ENCODE measurements at places on chromosomes 4 and X.

DNA sequence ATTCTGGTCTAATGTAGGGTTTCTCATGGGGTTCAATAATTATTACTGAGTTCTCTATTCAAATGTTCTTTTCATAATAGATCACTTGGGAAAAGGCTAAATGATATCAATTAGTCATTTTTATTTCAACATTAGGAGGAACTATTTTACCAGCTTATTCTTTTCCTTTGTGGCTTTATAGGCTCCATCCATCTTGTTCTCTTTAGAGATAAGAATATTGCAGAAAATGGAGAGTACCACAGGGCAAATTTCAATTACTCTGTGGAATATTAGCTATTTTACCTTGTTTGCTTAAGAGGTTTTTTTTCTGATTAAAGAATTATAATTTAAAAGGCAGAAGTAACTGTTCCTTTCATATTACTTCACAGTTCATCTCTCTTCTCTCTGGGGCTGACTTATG, 55.8 kb downstream of the MAP9 start:
- no peak for DNase-seq

DNA sequence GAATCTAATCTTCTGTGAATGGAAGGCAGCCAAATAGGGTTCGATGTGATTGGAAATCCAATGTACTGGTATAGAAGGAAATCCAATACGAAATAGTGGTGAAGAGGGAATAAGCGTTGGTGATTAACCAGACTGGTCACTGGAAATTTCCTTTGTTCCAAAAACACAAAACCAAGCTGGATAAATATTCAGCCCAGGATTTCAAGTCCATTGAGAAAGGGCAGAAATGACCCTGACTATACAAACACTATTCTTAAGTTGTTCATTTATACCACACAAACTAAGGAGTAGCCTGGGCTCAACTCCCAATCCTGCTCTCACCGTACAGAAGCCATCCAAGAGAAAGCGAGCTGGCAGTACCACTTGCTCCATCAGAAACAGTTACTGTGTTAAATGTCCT, 32.2 kb downstream of the PCDH19 start:
- no peak for DNase-seq

GRCh38 chr4:124277691-124278090, 434.8 kb downstream of the ANKRD50 start:
- no peak for DNase-seq

GRCh38 chr4:182264139-182264752, 21.0 kb downstream of the TENM3 start:
- no peak for DNase-seq

- no peak for DNase-seq
Measured at GRCh38 chr4:138297743-138298405, 55.7 kb upstream of the SLC7A11 start.

DNA sequence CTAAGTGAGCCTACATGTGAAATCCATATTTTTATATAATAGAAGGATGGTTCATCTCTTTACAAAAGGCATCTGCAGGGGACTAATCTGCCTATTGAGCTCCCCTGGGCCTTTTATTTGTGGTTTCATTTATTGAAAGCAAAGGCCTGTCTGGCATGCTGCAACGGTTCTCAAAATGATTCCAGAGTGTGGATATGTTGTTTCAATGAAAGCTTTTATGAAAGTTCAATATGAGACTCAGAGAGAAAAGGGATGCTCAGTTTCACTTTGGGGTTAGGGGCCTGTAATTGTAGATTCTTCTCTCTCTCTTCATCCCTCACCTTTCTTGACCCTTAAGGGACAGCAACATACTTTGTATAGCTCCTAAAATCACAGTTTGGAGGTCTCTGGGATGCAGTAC, 204.2 kb upstream of the CASK start:
- DNase-seq: no peak

DNA sequence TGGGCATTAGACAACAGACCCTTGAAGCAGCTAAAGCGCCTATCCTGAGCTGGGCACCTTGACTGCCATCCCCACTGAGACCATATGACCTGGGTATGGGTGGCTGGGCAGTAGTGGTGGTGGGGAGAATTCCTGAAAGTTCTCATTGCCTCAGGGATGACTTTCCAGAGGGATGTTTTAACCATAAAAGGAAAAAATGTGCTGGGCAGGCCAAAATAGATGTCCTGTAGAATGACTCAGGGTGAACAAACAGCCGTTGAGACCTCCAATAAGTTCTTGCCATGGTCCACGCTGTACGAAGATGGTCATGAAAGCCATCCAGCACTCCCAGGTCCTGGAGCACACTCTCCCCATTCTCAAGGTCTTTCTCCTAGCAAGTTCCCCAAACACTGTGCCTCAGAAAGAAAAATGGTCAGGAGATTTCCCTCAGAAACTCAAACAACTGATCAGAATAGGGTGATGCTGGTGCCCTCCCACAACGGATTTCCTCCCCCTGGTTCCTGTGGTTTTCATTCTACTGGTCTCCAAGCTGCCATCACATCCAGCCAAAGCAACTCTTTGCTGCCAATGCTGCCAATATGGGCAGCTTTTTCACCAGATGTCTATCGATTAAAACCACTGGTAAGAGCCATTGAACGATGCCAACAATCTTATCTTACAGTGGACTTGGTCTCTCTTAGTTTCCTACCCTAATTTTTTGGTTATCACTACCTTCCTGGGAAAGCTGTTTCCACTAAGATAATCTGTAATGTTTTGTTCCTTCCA, 11.2 kb downstream of the CDKN2AIP start:
- peak; percentile 63 for DNase-seq

DNA sequence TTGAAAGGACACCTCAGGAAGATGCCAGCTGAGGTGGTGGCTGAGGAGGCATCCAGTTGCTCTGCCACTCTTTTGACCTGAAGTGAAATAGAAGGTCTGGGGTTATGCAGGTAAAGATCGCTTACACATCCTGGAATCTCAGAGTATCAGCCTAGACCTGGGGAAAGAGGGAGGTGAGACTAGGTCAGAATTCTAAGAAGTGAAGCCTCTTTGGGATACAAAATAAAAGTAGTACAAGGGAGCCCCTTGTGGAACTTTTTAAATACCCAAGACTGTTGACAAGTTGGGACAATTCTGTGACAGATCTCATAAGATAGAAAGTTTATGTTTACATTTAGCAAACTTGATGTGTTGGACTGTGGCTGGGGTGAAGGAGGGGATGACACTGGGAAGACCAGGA, 263.1 kb downstream of the SPRY1 start:
- DNase-seq: peak; percentile 47

DNA sequence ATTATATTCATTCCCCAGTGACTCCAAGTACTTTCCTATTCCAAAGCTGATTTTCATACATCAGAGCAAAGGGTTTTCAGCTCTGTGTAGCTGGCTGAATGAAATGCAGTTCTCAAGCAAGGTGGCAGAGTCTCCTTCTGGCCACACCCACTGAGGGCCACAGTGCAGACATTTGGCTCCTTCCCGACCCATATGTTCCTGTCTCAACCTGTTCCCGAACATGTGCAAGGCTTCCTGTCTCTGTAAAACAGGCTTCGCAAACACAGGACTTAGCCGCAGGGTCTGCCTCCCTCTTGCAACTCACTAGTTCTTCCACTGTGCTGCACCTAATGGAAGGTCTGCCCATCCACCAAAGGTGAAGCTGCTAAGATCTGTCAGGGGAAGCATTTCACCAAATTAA, 249.2 kb downstream of the MID1IP1 start:
- no peak for DNase-seq

- DNase-seq: no peak
Measured at GRCh38 chr4:168241953-168242352, 76.6 kb downstream of the DDX60 start.

- no peak for DNase-seq
Measured at GRCh38 chrX:19955306-19955705, 35.6 kb downstream of the BCLAF3 start.

DNA sequence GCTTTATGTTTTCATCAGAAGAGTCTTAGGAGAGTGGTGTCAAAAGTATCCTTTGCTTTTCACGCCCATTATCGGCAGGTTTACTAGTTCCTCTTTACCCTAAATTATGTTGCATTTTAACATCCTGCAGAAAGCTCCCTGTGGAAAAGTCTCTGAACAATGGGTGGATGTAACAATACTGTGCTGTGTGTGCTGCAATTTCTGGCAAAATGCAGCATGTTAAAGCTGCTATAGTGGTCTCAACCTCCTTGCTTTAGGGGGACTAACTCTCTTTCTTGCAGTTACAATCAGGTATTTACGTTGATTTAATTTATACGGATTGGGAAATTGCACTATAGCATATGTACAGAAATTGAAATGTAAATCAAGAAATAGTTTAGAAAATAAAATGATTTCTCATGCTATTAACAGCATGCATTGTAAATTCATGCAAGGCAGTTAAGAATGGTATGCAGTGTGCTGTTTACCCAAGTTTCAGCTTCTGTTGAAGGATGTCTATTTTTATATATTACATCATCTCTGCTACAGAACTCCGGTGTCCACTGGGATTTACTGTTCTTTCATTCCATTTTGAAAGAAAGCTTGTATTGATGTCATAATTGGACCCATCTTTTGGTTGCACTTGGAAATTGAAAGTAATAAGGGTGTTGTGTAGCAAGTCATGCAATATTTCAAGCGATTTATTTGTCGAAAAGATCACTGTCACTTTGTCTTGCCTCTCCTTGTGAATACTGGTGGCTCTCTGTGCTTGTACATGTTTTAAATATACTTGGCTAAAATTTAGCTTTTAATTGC, 145.7 kb downstream of the RAPGEF2 start:
- DNase-seq: no peak

DNA sequence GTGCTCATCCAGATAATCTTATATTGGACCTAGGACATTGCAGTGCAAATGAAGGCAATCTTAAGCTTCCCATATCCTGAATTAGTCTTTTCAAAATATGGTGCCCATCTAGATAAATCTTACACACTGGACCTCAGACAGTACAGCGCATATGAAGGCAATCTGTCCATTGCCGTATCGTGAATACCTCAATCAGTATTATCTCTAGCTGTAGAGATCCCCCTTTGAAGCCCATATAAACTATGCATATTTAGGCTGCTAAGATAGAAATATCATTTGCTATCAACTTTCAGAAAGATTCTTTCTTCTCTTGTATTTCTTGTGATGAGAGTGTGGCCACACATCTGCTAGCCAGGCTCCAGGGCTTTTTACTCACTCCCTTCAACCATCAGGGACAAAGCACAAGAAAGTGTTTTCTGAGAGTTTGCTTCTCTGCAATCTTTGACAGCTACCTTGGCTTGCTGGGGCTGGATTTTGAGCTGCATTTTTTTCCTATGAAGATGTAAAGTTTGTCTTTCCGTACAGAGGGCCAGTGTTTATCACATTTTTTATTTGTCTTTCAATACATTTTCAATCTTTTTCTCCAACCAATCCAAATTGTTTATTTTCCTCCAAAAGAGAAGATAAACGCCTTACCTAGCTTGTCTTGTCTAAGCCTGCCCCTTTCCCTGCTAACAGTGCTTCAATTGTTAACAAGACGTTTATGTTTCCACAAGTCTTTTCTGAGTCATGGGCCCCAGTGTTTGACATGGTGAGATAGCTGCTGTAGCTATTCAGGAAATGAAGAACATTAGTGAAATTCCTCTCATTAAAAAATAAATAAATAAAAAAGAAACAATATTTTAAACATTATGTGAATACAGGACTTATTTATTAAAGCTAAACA, 57.6 kb upstream of the FAT1 start:
- no peak for DNase-seq

DNA sequence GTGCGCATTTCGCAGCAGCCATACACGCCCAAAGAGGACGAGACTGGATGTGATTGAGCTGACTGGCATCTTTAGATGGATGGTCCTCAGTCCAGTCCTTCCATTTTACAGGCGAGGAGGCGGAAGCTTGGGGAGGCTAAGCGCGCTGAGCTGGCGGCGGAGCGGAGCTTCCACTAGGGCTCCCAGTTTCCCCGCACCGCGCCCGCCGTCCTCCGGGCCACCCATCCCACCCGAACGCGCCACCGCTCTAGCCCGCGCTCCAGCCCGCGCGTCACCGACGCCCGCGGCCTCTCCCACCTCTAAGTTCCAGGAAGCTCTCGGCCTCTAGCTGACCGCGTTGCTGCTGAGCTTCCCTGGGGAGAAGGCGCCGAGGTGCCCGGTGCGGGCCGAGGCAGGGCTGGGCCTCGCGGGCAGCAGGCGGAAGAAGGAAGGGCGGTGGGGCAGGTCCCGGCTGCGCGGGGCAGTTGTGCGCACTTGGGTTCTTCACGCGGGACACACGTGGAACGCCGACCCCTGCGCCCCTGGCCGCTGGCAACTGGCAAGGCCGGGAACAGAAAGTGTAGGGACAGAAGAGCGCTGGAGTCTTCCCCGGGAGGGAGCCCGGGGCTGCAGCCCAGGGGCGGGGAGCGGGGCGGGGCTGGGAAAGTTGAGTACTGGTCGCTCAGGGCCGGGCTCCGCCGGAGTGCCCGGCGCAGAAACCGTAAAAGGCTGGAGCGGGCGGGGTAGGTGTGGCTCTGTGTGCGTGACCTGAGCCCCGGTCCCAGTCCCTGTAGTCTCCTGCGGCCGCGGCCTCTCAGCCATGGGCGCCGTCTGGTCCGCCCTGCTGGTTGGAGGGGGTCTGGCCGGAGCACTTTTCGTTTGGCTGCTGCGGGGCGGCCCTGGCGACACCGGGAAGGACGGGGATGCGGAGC, at the start of gene STBD1:
STBD1 (plus strand) TSS at position 763 of the 911 bp plus-strand sequence; CDS start at position 800, 37 bp downstream.
- DNase-seq: peak; percentile 82

- no peak for DNase-seq
Measured at GRCh38 chr4:184171011-184171410, 46.7 kb downstream of the ENPP6 start.

DNA sequence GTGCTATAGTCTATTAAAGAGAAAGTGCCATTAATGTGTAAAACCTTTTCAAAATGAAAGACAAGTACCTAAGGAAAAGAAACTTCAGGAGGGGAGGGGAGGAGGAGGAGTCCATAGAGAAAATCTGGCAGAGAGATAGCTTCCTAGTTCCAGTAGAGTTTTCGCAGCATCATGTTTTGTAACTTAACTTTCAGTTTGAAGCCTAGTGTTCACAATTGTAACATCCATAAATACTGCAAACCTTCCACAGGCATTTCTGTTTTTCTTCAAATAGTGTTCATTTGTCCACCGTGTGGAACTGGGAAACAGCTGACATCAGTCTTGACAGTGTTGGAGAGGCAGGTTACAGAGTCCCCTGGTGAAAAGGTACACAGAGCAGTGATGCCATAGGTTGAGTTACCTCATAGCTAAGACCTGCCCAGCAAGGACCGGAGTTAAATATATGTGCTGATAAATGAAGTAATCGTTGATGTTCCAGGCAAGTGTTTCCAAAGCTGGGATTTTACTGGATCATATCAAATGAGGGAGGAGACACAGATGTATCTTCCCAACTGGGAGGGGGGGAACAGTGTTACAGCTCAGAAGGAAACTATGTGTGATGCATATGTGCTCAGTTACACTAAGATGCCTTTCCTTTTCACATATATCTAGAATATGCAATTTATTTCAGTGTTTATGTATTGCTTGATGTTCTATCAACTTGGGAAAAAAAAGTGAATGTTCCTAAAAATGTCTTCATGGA, 369.5 kb upstream of the FAM241A start:
- DNase-seq: no peak

- DNase-seq: peak; percentile 66
Measured at GRCh38 chr4:57214654-57215411, 104.6 kb upstream of the IGFBP7 start.

GRCh38 chr4:1380368-1381151, 25.7 kb downstream of the NKX1-1 start:
- no peak for DNase-seq

- no peak for DNase-seq
Measured at GRCh38 chr4:2024683-2025082, 15.9 kb upstream of the NELFA start.

Measured in NB4 (cell line).